Activated T-cell treated with anti-CD3 and anti-CD28 coated beads, Interleukin-2, amount 50 U/mL, for 4 hours (primary cell): ENCODE measurements at places on chromosomes 12 and 14. TPM values are rescaled to one million over a fixed set of nuclear protein-coding genes. Genes with fewer than 3 reads are reported as not detected.
A peak's percentile ranks its signal among the peaks of the same experiment; 100 is the strongest.

DNA sequence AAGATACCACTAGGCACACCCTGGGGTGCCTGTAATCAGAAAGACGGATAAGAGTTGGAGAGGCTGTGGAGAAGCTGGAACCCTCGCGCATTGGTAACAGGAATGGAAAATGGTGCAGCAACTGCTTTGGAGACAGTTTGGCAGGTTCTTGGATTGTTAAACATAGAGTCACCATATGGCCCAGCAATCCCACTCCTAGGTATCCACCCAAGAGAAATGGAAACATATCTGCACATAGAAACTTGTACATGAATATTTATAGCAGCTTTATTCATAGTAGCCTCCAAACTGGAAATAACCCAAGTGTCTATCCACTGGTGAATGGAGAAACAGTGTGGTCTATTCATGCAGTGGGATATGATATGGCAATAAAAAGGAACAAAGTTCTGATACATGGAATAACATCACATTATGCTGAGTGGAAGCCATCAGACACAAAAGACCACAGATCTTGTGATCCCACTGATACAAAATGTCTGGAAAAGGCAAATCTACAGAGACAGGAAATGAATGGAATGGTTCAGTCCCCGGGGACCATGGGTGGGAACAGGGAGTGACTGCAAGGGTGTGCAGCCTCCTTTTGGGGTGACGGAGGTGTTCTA lies 45.4 kb downstream of the JAG2 start:
- DNase-seq: no peak

DNA sequence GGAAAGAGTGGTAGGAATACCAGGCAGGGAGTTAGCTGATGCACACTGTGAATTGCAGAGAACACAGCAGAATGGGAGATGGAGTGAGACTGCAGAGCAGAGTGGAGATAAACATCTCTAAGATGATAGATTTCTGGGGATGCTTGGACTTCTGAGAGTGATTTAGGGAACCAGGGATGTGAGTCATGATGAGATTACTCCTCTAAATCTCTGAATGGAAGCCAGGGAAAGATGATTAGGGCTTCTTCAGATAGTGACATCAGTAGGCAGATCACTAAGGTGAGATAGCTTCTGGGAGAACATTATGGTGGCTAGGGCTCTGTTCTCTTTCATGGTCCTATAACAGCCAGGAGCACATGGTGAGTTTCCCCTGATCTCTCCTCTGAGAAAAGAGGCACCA lies 501.5 kb upstream of the USP15 start:
- no peak for DNase-seq

DNA sequence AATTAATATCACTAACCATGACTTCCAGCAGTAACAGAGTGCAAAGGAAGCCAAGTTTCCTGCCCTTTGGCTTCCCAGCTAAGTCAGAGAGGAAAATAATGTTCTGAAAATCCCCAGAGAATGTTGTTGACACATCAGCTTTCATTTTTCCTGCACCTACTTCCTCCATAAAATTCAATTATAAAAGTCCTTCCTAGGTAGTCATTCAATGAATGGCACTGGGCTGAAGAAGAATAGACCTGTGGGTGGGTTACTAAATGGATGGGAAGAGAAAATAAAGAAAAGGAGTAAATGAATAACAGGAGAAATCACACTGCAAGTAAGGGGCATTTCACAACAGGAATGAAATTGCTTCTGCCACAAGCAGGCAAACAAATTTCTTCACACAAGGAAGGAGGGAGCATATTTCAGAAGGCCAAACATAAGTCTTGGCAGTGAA lies 73.2 kb upstream of the MDM1 start:
- no peak for DNase-seq

- no peak for DNase-seq
These were observed 157.9 kb downstream of the ZNF664 start for GRCh38 chr12:124130691-124131591.

GRCh38 chr14:97977651-97978261 lies 1180.6 kb downstream of the VRK1 start:
- peak; percentile 68 for DNase-seq

GRCh38 chr12:67426067-67426466 lies 156.9 kb downstream of the CAND1 start:
- no peak for DNase-seq

DNA sequence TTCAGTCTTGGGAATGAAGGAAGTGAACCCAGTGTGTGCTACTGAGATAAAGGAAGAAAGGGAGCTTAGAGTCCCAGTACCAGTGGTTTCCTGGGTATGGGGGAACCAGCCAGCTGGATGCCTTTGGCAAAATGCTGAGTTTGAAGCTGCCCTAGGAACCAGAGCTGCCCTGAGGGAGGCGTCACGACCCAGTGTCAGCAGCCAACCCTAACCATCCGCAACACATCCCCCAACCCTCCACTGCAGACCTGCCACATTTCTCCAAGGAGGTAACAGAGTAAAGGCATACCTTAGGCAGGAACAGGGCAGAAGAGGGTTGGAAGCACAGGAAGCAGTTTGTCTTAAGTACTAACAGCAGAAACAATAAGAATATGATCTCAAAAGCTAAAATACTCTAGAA lies 28.6 kb downstream of the PRDM4 start:
- no peak for DNase-seq

DNA sequence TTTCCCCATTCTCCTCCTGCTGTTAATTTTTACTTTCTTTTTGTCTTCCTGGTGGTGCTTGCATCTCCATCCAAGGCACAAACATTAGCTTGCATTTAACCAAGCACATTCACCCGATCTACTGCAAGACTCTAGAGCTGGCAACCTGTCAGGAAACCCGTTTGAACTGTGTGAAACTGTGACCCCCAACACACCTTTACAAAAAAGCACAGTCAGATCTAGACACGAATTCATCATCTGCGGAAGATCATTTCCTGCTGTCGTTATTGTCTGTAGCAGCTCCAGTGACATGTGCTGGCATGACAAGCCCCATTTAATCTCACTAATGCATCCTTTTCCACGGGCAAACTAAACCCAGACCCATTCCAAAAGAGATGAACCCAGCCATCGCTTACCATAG lies 340.5 kb downstream of the VRK1 start:
- no peak for DNase-seq

Gene CYP46A1
- total RNA-seq: 0.32 TPM

Gene BCL11B
- 62.4 TPM for total RNA-seq

Gene KRT73
- 0.16 TPM for total RNA-seq

Gene KRT72
- total RNA-seq: 0.11 TPM
